ENCODE measurements at places on chromosomes 3 and 15.

DNA sequence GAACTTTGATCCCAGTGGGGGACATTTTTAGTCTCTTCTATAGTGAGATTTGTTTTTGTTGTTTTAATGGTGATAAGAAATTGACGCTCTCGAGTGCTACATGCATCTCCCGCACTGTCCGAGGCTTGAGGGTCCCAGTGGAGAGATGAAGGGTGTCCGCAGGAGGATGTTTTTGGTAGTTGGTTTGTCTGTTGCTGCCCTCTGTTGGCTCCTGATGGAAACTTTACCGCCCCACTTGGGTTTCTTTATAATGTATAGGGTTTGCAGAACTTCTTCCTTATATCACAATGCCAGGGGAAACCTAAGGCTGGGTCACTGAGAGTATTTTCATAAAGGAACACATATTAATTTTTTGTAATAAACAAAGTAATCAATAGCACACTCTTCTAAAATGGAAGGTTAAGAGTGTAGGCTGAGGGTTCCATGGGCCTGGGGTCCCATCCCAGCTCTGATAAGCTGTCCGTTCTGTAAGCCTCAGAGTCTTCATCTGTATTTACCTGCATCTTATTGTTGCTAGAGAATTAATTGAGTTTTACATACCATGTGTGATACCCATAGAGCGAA, 185.3 kb upstream of the FEZF2 start:
- peak; percentile 29 for DNase-seq

- DNase-seq, result no peak
Observed at GRCh38 chr3:44862226-44862637, 520 bp downstream of the TMEM42 start.

DNA sequence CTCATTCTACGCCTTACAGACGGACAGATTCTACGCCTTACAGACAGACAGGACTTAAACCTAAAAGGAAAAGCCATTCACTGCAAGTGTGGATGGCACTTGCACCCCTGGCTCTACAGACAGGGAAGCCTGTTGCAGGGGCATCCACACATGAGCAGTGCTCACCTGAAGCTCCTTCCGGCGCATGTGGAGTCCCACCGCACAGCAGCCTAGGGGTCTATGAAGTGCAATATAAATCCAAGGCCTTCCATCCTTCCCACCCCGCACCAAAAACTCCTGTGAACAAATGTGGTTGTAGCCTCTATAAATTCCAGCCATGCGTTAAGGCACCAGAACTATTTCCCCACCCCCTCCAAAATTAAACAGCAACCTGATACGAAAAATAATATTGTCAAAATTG, 121.3 kb downstream of the LRIG1 start:
- DNase-seq, result no peak

GRCh38 chr15:69997813-69998212, 99.9 kb downstream of the TLE3 start:
- DNase-seq, result no peak

- DNase-seq, result no peak
Observed at GRCh38 chr3:164883171-164883570, 195.1 kb downstream of the SI start.

DNA sequence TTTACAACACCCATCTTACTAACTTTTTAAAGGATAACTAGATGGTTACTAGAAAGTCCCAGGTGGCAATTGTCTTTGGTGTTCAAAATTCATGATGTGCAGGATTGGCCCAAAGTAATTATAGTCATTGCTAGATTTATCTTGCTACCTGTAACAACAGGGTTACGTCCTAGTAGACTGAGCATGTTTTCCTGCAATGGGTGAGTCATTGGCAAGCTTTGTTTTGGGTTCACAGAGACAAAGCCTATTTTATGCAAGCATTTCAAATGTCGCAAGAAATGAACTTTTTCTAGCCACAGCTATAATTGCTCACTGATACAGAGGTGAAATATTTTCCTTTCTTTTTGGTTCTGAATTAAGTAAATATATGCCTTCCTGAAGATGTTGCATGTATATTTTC, 267.6 kb downstream of the AGBL1 start:
- DNase-seq, result no peak

GRCh38 chr15:65222891-65223290, 11.6 kb upstream of the CILP start:
- no peak for DNase-seq

DNA sequence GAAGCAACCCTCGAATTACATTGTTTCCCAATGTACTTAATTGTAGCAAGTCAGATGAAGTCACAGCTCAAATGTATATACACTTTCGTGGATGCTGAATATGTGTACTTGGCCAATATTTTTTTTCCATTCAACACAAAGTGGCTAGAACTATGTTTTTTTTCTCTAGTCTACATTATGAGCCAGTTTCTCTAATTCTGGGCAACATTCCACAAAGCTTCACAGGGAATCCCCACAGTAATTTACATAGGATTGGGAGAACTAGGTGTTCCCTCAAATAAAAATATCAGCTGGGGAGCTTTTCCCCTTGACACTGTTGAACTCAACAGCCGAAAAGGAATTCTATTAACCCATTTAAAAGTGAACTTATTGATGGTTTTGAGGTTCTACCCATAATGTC, 493.1 kb downstream of the MECOM start:
- DNase-seq, result no peak

GRCh38 chr3:156150434-156151066, 30.2 kb downstream of the KCNAB1 start:
- peak; percentile 54 for DNase-seq

- DNase-seq, result peak; percentile 76
Observed at GRCh38 chr15:68700455-68701123, 120.1 kb downstream of the ANP32A start.

GRCh38 chr3:58120075-58120812, 90.5 kb downstream of the DNASE1L3 start:
- DNase-seq, result no peak

- no peak for DNase-seq
Observed at GRCh38 chr3:49602877-49603411, 48.7 kb downstream of the BSN start.

- no peak for DNase-seq
Observed at GRCh38 chr15:65372787-65373067, 5.1 kb downstream of the IGDCC3 start.

GRCh38 chr3:94525043-94525442, 462.2 kb downstream of the NSUN3 start:
- peak; percentile 46 for DNase-seq

- no peak for DNase-seq
Observed at GRCh38 chr3:133884887-133885711, 10.6 kb downstream of the RAB6B start.

DNA sequence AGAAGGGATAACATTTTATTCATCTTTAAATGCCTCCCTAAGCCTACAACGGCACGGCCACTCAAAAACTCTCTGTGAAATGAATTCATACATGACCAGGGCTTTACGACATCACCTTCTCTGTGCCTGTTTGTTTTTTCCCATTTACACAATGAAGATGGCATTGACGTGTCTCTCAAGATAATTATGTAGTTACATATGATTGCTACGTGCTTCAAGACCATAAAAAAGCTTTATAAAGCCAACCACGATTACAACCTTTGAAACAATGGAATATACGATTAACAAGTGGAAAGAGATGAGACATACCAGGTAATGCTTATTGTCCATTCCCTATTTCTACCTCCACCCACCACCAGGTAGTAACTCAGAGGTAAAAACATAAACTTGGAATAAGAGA, 168.4 kb downstream of the P3H2 start:
- no peak for DNase-seq

GRCh38 chr3:190132371-190132770, 11.7 kb upstream of the P3H2 start:
- DNase-seq, result no peak

DNA sequence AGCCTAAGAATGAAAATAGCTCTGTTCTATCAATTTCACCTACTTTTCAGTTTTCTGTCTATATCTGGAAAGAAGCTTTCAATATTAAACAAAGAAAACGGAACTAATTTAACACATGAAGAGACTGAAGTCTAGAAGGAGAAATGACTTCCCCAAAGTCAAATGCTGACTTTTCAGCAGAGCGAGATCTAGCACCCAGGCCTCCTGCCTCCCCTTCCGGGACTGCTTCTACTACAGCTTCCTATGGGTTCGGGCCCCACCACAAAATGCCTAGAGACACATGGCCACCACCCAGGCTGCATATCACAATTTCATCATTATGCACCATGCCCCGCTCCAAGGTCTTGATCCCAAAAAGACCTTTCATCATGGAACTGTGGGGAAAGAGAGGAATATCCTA, 104.5 kb downstream of the SST start:
- no peak for DNase-seq

DNA sequence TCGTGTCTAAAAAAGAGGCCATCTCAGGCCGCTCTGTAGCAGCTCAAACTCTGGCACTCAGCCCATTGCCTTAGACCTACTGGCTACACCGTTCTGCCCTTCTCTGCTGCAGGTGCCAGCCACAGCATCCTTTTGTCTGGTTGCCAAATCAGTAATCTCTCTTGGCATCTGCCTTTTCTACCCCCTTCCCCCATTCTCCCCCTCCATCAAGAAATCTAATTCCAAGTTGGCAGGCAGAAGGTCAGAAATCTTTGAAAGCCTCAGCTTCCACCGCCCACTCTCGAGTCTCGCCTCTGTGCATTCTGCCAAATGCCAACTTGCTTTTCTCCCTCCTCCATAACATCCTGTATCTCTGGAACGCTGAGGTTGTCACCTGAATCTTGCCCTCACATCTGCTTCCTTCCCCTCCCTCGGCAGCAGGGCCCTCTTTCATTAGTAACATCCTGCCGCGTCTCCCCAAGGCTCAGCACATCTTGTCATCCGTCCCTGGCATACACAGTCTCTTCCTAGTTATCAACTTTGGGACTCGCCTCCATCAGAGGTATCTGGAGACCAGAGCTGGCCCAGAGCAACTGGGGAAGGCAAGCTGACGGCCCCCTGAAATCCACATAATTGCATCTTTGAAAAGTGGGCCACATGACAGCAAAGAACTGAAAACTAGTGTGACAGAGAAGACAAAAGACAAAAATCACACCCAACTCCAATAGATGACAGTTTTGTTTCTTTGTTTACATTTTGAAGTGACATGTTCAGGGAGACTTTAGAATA, 312.0 kb upstream of the CCDC54 start:
- peak; percentile 39 for DNase-seq

DNA sequence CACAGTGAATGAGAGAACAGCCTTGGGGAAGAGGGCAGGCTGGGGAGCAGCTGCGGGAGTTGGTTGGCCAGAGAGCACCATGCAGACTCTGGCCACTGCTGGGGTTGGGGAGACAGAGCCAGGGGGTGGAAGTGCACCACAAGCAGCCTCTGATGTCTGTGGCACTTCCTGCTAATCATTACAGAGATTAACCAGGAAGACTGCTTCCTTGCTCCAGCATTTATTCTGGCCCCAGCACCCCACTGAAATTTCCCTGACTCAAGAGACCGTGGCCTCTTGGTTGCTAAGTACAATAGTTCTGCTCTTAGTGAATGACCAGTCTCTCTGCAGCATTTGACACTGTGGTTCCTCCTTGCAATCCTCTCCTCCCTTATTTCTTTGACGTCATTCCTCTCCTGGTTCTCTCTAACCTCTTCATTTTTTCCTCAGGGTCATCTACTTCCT, 266.2 kb upstream of the ROPN1 start:
- DNase-seq, result no peak

DNA sequence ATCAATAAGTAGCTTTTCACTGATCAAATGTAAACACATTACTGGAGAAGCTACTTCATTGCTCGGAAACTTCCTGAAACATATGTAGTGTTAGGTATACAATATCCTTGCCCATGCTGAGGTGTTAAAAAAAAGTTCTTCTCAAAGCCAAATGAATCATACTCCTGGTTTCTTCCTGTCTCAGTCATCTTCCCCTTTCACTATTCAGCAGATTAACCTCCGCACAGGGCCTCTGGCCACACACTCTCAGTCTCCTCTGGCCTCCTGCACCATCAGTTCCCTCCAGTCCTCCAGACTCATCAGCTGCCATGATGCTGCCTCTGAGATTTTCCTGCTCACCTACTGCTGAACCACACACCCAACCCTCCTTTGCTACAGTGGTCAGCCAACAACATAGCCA, 70.5 kb upstream of the BOC start:
- DNase-seq, result no peak

DNA sequence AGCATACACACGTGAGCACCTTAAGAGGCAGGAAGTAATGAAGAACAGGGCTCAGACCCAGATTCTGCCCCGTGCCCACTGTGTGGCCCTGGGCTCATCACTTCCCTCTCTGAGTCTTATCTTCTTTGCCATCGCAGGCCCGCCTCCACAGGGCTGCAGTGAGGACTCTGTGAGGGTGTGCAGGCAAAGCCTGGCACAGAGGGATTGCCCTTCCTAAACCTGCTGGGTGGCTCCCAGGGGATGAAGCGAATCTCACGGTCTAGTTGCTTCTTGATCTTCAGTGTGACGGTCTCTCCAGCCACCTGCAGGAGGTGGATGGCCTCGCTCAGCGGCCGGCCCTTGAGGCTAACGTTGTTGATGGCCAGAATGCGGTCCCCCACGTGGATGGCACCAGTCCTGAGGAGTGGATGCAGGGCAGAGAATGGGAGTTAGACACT, 32.8 kb downstream of the GRIP2 start:
- no peak for DNase-seq

DNA sequence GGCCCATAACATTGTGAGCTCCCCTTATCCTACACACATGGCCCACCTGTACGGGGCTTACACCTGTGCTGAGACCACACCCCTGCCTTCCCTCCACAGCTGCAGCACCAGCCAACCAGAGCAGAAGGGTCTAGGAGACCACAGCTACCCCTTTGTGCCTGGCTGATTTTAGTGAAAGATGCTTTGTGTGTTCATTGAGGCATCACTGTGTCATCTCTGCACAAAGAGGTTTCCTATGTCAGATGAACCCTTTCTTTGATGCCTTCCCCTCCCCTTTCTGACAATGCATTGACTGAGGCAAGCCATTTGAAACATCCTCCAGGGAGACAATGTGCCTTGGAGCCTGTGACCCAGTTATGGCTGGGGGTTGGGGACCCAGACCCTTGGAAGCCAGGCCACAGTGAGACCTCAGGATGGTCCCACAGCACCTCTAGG, 54.9 kb upstream of the SLC7A14 start:
- DNase-seq, result no peak

GRCh38 chr3:14261229-14261628, 82.6 kb downstream of the LSM3 start:
- DNase-seq, result peak; percentile 84

- no peak for DNase-seq
Observed at GRCh38 chr3:52781741-52782140, 4.3 kb downstream of the ITIH1 start.

- no peak for DNase-seq
Observed at GRCh38 chr3:194727435-194728128, 41.9 kb downstream of the FAM43A start.
